KBM-7 (cell line): ENCODE measurements at places on chromosomes 5 and 9.

DNA sequence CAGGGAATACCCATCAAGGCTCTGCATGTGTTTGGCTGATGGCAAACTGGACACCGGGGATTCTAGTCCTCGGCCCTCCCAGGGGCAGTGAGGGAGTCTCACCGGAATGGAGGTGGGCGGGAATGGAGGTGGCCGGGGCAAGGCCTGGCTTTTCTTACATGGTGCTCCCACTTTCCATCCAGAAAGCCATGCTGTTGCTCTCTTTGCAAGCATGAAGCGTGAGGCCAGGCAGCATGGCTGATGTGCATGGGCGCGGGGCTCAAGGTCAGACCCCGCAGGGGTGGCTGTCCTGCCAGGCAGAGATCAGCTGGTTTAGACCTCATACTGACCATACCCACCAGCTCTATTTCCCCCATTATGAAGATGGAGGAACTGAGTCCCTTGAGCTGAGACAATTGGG, 108.0 kb upstream of the PHYKPL start:
- DNase-seq, result no peak

DNA sequence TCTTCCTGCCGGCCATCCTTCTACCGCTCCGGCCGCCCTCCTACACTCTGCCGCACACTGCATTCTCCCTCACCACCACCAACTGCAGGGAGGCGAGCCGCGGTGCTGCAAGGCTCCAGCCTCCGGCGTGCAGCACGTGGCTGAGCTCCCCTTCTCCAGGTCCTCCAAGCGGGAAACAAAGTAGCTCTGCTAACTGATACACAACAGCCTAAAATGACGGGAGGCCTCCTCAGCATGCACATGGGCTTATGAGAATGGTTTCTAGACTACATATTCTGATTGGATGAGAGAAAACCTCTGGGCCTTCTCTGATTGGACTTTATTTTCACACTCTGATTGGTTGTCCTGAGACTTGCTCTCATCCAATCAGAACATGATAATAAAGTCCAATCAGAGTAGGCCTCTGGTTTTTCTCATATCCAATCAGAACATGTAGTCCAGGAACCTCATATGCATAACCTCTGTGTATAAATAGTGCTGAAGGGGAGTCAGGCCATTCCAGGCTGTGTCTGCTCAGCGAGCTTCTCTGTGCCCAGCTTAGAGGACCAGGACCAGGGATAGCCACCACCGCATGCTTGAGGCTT, 27.0 kb upstream of the ZNF354B start:
- no peak for DNase-seq

- no peak for DNase-seq
Measured at GRCh38 chr9:35675732-35676392, 2.1 kb downstream of the CA9 start.

DNA sequence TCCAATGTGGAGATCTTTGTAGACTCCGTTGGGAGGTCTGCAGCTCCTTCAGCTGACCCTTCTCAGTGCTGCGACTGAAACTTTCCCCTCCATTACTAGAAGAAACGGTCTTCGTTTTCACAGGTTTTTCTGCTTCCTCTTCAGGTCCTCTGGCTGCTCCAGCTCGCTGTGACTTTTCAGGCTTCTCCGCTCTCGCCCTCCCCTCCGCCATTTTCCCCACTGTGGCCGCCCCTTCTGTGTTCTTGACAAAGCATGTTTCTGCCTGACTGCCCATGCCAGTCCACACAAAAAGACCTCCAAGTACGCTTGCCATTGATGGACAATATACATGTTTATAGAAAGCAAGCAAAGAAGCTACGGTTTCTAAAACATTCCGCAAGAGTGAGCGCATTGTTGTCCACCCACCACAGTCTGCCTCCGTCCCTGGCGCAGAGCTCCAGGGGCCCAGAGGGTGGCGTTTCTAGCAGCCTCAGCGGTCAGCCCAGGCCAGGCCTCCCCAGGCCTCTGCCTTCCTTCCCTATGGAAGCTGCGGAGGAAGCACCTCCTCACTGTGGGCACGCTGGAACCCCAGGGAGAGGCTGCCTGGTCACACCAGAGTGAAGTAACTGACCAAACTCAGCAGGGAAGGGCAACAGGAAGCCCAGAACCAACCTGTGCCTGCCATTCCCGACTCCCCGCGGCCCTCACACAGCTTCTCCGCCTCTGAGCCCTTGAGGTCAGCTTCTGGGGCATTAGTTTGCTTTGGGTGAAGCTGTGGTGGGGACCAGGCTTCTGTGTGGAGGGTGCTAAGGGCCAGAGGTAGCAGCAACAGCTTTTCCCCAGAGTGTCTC, 19.9 kb upstream of the S1PR3 start:
- DNase-seq, result no peak

DNA sequence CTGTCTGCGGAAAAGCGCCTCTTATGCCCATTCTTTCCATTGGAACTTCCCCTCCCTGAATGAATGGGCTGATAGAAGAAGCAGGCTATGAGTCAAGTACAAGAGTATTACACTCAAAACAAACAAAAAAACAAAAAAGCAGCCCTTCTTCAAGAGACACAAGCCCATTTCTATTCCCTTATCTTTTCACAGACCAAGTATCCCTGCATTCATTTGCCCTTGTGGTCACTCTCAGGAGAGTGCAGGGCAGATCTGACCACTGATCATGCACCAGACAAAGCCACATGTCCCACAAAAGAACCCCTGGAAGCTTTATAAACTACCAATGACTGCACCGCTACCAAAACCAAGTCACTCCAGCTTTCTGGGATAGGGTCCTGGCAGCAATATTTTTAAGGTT, 262.5 kb upstream of the TAS2R1 start:
- no peak for DNase-seq

DNA sequence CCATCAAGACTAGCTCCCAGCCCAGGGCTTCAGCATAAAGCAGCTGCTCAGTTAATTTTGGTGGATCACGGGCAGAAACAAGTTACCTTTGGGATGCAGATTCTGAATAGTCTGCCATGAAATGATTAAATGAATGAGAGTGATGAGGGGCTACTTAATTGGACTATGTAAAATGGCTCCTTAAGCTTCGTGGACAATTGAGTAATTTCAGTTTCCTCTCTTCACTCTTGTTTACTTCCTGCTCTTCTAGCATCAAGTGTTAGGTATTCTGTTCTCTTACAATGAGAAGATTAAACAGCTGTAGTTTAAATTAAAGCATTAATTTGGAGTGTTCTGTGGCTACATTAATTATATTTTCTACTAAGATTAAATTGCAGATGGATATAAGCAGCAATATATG, 28.1 kb downstream of the PIK3R1 start:
- no peak for DNase-seq

DNA sequence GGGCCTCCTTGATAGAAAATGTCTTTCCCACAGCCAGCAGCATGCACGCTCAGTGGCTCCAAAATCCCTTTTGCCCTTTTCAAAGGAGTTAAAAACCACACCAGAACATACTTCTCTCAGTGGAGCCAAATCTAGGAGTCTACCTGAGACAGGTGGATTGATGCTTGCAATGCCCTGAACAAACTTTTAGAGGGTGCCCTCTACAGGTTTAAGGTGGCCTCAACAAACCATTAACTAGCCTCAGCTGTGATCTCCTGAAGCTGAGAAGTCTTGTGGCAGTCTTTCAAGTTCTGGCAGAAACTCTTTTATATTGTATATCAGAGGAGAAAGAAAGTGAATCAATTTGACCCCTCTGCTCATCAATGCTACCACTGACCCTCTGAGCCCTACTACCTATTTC, 125.4 kb downstream of the MED27 start:
- no peak for DNase-seq

- DNase-seq, result no peak
Measured at GRCh38 chr5:92144824-92145223, 761.7 kb upstream of the ARRDC3 start.

DNA sequence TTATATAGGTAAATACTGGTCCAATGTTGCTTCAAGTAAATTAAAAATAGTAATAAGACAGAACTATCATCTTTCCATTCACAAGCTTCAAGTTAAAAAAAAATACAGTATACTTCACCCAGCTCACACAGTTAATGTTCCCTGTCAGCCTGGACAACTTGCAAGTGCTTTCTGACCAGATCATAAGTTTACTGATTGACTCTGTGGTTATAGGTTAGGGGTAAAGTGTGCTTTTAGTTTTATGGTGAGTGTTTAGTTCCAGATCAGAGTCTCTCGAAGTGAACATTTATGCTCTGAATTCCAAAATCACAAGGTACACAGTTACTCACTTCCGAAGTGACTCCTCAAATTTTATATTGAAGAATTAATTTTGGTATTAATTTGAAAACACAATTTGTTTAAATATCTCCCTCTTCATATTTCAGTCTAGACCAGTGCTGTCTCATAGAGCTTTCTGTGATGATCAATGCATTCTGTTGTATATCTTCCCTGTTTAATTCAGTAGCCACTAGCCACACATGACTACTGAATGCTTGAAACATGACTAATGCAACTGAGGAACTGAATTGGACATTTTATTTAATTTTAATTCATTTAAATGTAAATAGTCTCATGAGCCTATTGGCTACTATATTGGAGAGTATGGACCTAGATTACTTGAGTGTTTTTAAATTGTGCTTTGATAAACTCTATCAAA, 90.7 kb downstream of the MEF2C start:
- DNase-seq, result no peak

DNA sequence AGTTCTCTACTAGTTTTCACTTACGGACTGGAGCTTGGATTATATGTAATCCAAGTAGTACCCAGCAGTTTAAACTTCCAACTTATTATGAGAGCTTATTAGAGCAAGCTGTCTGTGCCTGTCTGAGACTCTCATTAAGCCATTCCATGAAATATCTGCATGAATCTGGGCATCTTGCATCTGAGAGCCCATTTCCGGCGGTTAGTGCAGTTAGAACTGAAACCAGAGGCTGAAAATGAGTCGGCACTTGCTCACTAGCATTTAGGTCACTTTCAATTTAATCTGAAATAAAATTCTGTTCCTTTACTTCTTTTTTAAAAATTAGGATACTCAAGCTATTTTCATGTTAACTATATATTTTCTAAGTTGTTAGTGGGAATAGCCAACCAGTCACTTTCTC, 102.2 kb downstream of the MEGF10 start:
- DNase-seq, result no peak

- no peak for DNase-seq
Measured at GRCh38 chr5:175778951-175779503, 92.4 kb upstream of the CPLX2 start.

DNA sequence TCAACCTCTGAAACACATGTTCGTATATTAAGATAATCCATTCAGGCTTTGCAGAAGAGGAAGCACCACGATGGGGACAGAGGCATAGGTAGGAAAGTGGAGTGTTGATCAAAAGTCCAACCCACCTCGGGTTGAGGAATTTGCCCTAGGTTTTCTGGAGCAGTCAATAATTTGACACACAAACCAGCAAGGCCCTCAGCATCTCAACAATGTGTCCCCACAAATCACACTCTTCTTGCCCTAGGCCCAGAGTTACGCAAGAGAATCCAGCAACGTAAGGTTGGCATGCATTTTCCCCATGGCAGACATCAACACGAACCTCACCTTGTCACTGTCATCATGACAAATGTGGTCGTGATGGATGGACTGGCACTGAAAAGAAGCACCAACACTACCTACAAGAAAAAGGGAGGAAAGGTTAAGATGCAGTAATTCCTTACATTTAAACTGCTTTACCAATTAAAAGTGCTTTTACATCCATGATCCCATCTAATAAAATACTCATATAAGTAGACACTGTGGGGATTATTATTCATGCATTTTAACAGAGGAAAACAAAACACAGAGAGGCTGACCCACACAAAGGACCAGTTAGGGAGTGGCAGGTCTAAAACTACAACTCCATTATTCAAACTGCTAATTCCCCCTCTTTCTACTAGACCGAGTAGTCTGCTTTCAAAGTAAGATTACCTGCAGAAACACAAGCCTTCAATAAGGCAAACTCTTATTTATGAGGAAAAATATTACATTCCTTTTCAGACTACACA, 24.4 kb upstream of the RNF38 start:
- DNase-seq, result no peak

DNA sequence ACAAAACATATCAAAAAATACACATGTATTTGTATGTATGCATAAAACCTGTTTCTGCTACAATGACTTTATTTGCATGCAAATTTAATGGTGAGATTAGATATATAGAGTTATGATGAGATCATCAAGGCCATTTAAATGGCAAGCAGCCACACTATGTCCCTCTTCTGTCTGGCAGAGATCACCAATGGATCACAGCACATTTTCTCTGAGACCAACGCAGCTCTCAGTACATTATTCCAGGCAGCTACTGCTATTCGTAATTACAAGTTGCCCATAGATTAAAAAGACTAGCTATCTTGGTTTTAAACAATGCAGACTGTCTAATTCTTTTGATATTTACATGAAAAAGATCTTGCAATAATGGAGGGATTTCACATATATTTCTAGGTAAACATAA, 629.5 kb downstream of the PDE4D start:
- no peak for DNase-seq

- DNase-seq, result no peak
Measured at GRCh38 chr5:173497685-173498084, 118.8 kb downstream of the BOD1 start.

DNA sequence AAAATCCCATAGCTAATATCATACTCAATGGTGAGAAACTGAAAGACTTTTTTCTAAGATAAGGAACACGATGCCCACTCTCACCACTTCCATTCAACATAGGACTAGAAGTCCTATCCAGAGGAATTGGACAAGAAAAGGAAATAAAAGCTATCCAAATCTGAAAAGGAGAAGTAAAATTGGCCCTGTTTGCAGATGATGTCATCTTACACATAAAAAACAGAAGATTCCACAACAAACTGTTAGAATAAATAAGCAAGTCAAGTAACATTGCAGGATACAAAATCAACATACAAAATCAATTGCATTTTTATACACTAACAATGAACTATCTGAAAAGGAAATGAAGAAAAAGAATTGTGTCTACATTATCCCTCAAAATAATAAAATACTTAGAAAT, 308.0 kb downstream of the MCTP1 start:
- DNase-seq, result no peak

GRCh38 chr9:121898856-121899255, 194.3 kb downstream of the TTLL11 start:
- DNase-seq, result no peak

- no peak for DNase-seq
Measured at GRCh38 chr9:121839726-121840500, 188.5 kb downstream of the DAB2IP start.

GRCh38 chr5:127101935-127102334, 28.6 kb upstream of the C5orf63 start:
- no peak for DNase-seq

DNA sequence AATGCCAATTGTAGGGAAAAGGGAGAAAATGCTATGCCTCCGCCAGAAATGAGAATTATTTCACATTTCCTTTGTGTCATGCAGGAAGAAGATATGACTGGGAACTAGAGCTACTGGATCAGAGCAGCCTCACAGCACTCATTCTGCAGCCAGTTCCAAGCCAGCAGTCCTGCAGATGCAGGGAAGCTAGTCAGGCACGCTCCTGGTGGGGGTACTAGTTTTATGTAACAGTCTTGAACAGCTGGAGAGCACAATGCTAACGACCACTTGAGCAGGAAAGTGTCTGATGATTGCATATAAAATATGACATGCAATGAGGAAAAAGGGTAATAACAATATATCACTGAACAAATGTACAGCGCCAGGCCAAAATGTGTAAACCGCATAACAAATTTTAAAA, 21.7 kb downstream of the CDH10 start:
- no peak for DNase-seq
